Vagina (tissue), 2 donors: ENCODE measurements at places on chromosomes 7 and 10. TPM values are rescaled to one million over a fixed set of nuclear protein-coding genes. Genes with fewer than 3 reads are reported as not detected.
A peak's percentile ranks its signal among the peaks of the same experiment; 100 is the strongest.

The PDE1C gene
- 19.2 TPM for total RNA-seq

The PRSS2 gene
- not detected for total RNA-seq

DNA sequence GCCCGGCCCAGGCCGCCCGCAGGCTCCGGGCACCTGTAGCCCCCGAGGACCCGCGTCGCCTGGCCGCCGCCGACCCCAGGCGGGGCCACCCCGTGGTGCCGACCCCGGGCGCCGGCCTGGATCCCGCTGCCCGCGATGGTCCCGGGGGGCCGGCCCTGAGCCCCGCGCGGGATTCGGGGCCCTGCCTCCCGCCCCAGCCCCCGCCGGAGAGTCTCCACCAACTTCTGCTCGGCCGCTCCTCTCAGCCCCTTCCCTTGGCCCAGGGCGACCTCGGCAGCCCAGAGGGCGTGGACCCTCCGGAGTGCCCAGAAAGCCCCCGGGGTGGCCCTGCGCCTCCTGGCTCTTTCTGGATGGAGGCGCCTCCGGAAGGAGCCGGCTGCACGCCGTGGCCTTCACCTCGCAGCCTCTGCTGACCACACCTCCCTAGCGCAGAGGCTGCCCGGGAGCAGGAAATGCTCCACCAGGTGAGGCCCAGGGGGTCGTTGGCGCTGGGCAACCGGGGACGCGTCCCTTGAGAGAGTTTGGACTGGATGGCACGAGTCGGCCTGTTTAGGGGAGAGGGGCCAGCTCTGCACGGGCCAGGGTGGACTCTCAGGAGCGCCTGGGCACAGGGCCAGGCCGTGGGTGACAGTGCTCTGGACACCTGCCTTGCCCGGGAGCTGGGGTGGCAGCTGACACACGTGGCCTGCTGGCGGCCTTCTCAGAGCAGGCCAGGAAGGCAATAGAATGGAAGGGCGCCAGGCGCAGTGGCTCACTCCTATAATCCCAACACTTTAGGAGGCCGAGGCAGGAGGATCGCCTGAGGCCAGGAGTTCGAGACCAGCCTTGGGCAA lies 529 bp downstream of the ZNF853 start:
- no peak for DNase-seq
- H3K27me3 ChIP-seq = no peaks in the 10 kb centered on the region
- H3K36me3 ChIP-seq = no peaks in the 10 kb centered on the region
- H3K4me3 ChIP-seq = peak overlapping the region; percentile 68
- H3K27ac ChIP-seq = peak overlapping the region; percentile 27

DNA sequence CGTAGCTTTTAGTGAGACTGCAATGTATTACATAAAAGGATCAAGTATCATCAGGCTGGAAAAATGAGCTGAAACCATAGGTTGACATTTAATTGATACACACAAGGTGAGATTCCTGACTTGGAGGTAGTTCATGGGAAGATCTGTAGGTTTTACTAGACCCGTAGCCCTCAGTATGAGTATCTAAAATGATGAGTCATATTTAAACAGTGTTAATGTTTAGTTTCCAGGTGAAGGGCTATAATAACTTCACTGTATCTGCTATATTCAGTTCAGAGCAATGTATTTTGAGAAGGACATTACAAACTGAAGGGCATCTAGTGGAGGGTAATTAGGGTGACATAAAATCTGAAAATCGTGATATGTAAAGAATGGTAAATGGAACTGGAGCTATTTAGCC lies 35.0 kb downstream of the ENTPD1 start:
- peaks cover 24% of the 10 kb centered on the region for H3K4me1 ChIP-seq
- no peak overlapping the region for H3K4me3 ChIP-seq
- H3K36me3 ChIP-seq = no peaks in the 10 kb centered on the region
- no peak overlapping the region for H3K27ac ChIP-seq

DNA sequence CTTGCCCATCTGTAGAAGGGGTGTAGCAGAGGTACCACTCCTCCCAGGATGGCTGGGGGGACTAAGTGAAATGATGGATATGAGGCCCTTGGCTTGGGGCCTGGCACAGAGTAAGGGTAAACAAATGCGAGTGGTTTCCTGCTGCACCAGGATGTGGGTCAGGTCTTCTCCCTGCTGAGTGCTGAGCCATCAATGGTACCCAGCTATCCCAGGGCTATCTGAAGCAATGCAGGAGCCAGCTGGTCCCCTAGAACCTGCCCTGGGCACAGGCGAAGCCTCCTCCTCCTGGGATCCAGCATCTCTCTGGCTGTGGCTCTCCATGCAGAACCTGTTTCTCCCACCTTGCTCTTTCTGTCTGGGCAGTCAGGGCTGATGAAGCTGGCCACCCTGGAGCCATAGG lies 20.9 kb upstream of the GOLGA7B start:
- H3K4me3 ChIP-seq = no peak overlapping the region
- H3K36me3 ChIP-seq = no peaks in the 10 kb centered on the region
- H3K27ac ChIP-seq = no peak overlapping the region
- no peaks in the 10 kb centered on the region for H3K27me3 ChIP-seq

- no peak overlapping the region for H3K27ac ChIP-seq
- no peak overlapping the region for H3K4me3 ChIP-seq
- no peaks in the 10 kb centered on the region for H3K27me3 ChIP-seq
- no peak for DNase-seq
Measured at GRCh38 chr7:45031829-45032228, 31.8 kb downstream of the CCM2 start.
